ENCODE measurements at places on chromosomes 13 and 19.

GRCh38 chr13:40520916-40521315, 145.5 kb downstream of the FOXO1 start:
- DNase-seq, result no peak

DNA sequence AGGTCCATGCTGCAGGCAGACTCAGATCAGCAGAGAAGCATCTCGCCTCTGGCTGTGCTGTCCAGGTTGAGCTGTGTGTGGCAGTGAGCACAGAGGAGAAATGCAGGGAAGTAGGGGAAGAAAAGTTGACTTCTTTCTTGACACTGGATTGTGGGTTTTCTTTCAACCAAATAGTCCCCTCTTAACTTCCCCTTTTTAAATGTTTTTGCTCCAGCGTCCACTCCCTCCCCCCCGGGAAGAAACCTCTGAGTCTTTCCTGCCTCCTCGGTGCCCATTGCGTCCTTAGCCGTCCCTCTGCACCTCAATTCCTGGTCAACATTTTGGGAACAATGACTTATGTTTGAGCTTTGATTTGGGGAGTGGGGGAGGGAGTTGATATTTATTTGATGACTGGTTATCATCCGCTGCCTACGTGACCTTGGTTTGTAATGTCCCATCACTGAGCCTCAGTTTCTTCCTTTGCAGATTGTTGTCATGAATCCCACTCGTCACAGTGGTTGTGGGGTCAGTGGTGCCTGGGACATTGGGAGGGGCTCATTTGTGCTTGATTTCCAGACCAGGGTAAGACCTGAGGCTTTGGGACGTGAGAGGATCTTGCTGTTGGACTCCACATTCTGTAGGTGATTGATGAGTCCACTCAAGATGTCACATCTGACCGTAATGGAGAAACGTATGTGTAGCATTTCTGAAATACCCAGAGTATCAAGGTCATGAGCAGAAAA, at the start of gene LILRB2:
Gene LILRB2 (minus strand): TSS at position 104 of the 722 bp plus-strand sequence. CDS start 614 bp downstream, outside the sequence.
- no peak for DNase-seq

DNA sequence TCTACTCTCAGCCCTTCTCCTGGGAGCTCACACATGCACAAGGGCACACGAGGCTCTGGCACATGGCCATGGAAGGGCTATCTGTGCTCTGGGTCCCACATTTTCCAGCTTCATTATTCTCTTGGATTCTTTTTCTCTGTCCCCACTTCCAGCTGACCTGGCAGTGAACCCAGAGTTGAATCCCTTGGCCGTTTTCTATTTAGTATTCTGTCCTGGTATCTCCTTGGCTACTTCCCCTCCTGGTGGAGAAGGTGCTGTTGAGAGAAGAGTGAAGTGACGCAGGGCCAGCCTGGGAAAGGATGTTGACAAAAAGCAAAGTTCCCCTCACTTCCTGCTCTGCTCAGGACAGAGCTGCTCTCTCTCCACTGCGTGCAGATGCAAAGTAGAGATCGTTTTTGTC, 303.1 kb downstream of the IRS2 start:
- no peak for DNase-seq

DNA sequence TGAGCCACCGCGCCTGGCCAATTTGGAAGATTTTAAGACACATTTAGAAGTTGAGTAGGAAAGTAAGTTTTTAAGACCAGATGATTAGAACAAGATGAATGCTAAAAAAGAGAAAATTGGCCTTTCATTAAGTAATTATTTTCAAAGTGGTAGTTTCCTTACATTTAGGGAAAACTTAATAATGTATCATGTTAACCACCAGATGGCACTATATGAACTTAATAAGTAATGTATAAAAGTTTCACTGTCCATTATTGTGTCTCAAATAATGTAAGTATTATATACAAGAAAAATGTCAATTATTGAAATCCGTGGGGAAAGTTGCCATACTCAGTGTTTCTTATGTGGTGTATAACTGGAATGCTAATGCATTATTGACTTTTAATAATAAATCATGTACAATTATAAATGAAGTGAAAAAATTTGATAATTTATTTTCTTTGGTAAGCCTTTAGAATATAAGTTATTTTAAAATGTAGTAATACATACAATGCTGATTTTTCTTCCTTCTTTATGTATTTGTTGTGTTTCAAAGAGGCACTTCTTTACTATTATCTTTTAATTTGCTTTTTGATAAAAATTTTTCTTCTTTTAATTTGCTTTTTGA, 29.2 kb downstream of the COG6 start:
- DNase-seq, result no peak

- no peak for DNase-seq
Measured at GRCh38 chr19:6712692-6713670, 7.5 kb downstream of the C3 start.

- DNase-seq, result no peak
Measured at GRCh38 chr13:46086985-46087384, 17.8 kb downstream of the CPB2 start.

DNA sequence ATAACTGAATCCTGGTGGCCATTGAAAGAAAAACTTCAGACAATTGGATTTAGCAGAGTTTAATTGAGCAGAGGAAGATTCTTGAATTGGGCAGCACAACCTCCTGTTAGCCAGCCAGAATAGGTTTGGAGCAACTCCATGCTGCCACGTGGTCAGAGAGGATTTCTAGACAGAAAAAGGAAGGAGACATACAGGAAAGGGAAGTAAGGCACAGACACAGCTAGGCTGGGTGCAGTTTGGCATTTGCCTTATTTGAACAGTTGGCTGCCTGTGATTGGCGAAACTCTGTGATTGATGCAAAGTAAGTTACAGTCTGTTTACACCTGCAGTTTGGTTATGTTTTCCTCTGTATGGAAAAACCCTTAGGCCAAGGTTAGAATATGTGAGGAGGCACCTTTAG, 85.8 kb upstream of the SPATA13 start:
- no peak for DNase-seq

DNA sequence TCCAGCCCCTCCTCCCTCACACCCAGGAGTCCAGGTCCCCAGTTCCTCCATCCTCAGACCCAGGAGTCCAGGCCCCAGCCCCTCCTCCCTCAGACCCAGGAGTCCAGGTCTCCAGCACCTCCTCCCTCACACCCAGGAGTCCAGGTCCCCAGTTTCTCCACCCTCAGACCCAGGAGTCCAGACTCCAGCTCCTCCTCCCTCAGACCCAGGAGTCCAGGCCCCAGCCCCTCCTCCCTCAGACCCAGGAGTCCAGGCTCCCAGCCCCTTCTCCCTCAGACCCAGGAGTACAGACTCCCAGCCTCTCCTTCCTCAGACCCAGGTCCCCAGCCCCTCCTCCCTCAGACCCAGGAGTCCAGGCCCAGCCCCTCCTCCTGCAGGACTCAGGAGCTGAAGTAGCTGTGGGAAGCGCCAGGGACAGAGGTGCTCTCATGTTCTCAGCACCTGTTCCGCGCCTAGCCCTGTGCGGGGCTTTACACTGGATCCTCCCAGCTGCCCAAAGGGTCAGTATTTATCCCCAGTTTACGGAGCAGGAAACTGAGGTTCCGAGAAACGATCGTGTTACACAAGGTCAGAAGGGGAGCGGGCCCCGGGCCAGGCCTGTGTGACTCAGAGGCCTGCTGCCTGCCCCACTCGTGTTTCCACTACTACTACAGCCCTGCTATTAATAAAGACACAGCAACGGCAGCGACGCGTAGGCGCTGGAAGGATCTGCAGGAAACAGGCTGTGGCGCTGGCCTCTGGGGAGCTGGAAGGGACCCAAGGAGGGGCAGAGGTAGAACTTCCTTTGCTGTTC, 1.7 kb upstream of the SBK3 start:
- peak; percentile 26 for DNase-seq

DNA sequence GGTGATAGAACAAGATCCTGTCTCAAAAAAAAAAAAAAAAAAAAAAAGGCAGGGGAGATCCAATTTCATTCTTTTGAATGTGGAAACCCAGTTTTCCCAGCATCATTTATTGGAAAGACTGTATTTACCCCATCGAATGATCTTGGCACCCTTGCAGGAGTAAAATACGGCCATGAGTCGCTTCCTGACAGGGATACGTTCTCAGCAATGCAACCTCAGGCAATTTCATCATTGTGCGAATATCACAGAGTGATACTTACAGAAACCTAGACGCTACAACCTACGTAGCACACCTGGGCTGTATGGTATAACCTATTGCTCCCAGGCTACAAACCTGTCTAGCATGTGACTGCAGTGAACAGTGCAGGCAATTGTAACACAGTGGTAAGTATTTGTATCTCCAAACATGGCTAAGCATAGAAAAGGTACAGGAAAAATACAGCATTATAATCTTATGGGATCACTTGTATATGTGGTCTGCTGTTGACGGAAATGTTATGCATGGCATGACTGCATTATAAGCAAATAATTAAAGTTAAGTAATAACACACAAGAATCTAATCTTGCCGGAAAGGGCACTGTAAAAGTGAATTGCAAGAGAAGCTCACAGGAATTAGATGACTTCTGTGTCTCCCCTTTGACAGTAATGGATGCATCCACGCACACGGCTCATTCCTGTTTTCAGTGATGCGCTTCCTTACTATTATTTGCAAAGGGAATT, 24.1 kb downstream of the RFX2 start:
- no peak for DNase-seq

DNA sequence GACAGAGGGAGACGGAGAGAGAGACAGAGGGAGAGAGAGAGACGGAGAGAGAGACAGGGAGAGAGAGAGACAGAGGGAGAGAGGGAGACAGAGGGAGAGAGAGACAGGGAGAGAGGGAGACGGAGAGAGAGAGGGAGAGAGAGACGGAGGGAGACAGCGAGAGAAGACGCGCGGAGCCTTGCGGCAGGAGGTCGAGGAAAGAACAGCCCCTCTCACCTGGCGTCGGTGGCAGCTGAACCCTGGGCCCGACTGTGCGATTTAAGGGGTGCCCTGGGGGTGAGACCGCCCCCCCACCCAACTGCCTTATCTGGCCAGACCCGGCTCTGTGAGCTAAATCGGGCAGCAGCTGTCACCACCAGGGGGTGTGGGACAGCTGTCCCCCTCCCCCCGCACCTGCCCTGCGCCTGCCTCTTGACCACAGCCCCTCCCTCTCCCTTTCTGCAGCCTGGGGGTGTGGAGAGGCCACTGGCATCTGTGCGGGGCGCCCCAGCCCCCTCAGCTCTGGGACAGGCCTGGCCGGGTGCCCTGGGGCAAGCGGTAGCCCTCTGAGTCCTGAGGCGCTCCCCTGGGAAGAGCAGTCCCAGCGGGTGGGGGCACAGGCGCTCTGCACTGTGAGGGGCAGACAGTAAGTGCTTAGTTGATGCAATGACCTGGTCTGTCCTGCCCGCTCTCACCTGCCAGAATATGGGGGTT, 10.8 kb downstream of the JOSD2 start:
- no peak for DNase-seq
